Right ventricle myocardium superior (tissue), 1 donor: ENCODE measurements at places on chromosomes 2 and 18.

GRCh38 chr18:11224153-11224552, 74.8 kb upstream of the PIEZO2 start:
- no peak for DNase-seq

DNA sequence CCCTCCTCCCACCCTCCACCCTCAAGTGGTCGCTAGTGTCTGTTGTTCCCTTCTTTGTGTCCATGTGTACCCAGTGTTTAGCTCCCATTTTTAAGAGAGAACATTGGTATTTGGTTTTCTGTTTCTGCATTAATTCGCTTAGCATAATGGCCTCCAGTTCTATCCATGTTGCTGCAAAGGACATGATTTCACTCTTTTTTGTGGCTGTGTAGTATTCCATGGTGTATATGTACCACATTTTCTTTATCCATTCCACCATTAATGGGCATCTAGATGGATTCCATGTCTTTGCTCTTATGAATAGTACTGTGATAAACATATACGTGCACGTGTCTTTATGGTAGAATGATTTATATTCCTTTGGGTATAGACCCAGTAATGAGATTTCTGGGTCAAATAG, 42.9 kb downstream of the TSPYL6 start:
- DNase-seq = no peak

DNA sequence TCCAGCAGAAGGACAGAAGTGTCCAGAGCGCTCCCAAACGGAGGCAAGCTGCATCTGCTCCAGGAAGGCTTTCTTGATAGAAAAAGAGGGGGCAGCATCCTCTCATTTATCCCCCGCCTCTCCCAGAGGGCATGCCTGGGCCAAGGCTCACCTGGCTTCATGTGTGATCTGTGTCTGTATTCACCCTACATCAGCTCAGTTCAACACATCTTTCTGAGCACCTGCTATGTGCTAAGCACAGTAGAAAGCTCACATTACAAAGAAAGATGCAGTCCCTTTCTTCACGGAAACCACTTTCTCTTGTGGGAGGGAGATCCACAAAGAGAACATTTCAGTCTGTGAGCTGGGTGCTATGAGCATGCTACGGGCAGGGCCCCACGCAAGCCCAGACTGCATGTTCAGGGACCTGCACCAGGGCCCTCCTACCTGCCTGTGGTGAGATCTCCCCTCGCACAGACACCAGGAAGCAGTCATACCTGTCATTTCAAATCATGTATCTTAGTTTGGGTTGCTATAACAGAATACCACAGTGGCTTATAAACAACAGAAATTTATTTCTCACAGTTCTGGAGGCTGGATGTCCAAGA, 90.7 kb downstream of the PDCL3 start:
- DNase-seq = no peak

DNA sequence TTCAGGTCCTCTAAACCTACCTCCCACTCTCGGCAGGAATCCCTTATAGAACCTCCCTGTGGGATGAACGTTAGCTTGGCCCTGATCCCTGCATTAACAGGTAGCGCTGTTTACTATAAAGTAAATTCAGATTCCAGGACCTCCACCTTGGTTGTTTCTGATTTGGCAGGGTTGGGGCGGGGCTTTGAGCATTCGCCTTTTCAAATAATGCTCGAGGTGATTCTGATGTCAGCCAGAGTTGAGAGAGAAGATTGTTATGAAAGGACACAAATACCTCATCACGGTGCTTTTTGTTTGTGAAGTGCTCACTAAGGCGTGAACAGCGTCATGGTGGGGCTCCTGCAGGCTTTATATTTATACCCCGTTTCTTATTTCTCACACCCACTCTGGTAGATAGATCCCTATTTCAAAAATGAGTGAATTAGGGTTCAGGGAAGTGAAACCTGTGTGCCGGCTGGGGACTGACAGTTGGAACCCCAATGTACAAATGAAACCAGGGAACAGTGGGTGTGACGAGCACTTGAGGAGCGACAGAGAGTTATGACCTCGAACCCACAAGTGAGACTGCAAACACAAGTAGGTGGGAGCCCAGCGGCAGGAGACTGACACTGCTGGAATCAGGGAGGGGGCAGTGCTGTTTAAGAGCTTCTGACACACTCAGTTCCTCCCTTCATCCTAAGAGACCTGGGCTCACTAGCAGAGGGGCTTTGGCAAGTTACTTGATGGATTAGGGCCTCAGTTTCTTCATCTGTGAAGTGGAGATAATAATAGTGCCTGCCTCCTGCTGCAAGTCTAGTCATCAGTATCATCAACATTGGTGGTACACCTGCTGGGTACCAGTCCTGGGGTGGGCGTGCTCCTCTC, 14.2 kb upstream of the CXCR4 start:
- DNase-seq = no peak

DNA sequence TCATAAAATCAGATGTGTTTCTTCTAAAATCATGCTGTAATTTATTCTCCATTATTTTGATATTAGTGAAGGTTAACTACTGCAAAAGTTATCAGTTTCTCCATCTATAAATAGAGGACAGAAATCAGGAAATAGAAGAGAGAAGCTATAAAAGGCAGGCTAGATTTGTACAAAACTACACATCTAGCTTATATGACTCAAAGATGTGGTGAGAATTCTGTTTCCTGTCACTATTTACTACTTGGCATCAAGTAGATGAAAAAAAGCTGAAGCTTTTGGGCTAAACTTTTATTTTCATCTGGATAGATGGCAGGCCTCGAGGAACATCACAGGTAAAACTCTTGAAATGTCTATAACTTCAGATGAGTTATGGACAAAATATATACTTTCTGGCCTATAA, 49.8 kb upstream of the NAB1 start:
- DNase-seq = no peak

- no peak for DNase-seq
Measured at GRCh38 chr2:42090216-42090615, 42.4 kb downstream of the PKDCC start.

- DNase-seq = no peak
Measured at GRCh38 chr2:187710791-187711521, 156.7 kb upstream of the TFPI start.

GRCh38 chr2:191037351-191037750, 23.4 kb upstream of the STAT1 start:
- no peak for DNase-seq

GRCh38 chr2:239824866-239825704, 200.1 kb downstream of the NDUFA10 start:
- no peak for DNase-seq

DNA sequence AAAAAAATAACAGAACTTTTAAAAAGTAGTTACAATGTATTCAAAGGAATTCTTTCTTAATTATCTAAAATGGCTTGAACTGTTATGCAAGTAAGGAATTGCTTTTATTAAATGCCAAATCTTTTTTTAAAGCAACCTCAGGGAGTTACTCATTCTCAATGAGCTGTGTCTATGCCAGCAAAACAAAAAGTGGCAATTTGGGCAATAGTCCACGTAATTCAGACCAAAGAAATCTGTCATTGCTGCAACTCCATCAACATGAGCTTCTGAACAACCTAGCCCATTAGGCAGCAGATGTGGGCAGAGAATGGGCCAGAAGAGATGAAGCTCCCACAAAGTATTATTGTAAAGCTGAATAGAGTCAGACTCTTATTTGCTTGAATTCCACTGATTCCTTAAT, 118.4 kb downstream of the ALK start:
- DNase-seq = no peak

- DNase-seq = no peak
Measured at GRCh38 chr18:51727780-51728179, 530.3 kb upstream of the MEX3C start.

- DNase-seq = no peak
Measured at GRCh38 chr18:565562-566061, 14.6 kb upstream of the CETN1 start.

DNA sequence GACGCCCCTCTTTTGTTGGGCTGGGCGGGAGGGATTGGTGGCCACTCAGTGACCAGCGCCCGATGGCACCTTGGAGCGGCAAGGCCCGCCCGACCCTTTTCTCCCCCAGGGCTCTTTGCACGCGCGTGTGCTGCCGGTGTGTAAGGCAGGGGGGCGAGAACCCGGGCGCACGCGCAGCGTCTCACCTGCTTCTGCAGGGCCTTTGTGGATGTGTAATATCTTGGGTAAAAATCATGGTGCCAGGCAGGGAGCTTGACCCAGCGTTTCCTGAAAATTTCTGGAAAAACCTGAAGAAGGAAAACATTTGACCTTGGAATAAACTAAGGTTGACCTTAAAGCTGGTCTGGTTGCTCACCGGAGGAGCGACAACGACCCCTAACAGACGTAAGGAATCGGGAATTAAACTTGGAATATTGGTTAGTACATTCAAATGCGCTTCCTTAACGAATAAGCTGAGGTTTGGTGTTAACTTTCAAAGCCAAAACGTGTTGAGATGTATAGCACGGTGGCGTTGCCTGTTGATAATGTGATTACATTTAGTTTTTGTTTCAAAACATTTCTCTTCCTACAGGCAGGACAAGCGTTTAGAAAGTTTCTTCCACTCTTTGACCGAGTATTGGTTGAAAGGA, 438 bp downstream of the HSPE1 start:
- DNase-seq = no peak

DNA sequence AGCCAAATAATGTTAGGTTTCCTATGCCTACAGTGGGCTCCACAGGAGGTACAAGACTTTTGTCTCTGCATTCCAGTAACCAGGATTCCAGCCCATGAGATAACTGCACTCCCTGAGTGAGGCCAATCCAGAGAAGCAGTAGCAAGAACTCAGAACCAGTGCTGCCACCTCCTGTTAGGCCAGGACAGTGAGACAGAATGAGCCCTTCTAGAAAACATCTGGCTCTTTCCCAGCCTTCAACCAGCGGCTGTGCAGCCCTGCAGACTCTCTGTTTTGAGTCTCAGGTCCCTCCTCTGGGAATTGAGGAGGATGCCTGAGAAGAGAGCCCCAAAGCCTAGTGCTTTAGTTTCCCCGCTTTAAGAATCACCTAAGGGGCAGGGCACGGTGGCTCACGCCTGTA, 44.2 kb downstream of the ARID5A start:
- DNase-seq = no peak

- no peak for DNase-seq
Measured at GRCh38 chr2:71102981-71103681, 26.9 kb downstream of the MCEE start.

DNA sequence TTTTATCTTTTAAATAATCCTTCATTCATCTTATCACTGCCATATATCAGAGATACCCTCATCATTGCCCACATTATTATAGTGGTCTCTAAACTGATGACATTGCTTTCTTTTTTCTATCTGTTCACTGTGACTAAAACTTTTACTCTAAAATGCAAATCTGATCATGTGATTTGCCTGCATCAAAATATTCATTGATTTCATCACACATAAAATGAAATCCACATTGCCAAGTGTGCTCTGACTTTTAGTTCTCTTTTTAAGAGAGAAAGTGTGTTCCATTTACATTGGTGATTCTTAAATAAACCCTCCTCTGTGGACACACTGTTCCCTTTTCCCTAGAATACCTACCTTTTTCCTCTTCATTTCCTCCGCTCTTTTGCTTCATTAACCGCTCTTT, 7.5 kb downstream of the REL start:
- DNase-seq = no peak

- no peak for DNase-seq
Measured at GRCh38 chr2:100019499-100019898, 122.9 kb downstream of the AFF3 start.

GRCh38 chr2:77428946-77429345, 93.2 kb downstream of the LRRTM4 start:
- DNase-seq = no peak

DNA sequence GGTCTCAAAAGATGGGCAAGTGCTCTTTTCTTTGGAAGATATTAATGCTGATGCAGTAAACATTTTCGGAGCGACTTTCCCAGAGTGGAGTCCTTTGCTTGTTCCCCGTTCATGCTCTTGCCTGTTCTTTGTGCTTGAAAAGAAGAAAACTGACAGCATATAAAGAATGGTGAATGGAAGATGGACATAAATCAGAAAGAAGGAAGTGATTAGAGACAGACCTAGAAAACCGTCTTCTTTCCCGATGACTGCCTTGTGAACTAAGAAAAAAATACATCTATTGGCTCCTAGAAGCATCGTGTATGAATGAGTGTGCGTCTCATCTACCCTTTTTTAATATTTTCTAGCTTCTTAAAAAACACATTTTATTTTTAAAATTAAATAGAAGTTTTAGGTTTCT, 740.1 kb upstream of the FANCL start:
- no peak for DNase-seq

- no peak for DNase-seq
Measured at GRCh38 chr2:107354175-107354574, 468.2 kb upstream of the ST6GAL2 start.

DNA sequence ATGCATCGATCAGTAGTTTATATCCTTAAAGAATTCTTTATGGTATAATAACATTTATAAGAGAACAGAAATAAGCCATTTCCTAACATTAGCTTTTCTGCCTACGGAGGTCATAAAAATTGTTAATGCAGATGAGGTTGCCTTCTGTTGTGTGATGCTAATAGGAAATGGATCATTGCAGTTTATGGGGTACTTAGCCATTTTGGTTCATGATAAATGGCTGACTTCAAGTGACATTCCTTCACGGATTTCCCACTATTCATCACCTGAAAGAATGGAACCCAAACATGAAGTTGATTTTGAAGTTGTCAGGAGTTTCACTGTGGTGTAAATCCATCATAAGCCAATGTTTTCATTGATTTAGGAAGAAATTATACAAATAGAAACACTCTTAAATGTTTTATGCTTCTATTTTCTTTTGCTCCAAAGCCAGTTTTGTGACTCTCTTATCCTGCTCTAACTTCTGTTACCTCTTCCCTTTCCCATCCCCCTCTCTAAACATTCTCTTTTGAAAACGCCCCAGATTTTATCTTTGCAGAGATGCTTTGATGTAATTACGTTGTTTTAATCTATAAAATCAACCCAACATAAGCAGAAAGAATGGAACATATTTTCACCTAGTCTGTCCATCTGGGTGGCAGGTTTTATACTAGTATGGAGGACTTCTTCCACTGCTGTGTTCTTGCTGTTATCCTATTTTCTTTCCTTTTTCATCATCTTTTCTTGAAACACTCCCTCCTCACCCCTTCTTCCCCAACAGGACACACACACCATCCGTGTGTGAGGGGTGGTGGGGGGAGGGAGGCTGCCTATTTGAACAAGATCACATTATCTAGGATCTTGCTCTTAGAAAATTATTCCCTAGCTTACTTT, 58.2 kb downstream of the GREB1L start:
- no peak for DNase-seq

DNA sequence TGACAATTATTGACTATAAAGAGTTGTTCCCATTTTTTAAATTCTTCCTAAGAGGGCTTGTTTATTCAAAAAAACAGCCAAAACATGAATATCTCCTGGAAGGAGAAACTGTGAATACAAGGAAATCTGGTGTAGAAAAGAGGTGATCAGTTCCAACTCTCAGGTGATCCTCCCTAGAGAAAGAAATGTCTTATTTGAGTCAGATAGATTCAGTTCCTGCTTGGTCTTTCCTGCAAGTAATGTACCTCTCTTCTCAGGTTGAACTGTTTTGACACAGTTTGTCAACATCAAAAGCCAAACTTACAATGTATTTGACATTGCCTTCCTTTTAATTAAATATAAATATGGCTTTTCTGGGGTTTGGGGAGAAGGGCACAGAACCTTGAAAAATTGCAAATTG, 567.4 kb downstream of the ARHGAP15 start:
- no peak for DNase-seq
